GM03348 (cell line): ENCODE measurements at places on chromosomes 13 and 19.

GRCh38 chr13:50355797-50356196 lies 340.6 kb downstream of the KCNRG start:
- DNase-seq = no peak

- no peak for DNase-seq
Measured at GRCh38 chr13:28582892-28583240, 76.1 kb upstream of the POMP start.

DNA sequence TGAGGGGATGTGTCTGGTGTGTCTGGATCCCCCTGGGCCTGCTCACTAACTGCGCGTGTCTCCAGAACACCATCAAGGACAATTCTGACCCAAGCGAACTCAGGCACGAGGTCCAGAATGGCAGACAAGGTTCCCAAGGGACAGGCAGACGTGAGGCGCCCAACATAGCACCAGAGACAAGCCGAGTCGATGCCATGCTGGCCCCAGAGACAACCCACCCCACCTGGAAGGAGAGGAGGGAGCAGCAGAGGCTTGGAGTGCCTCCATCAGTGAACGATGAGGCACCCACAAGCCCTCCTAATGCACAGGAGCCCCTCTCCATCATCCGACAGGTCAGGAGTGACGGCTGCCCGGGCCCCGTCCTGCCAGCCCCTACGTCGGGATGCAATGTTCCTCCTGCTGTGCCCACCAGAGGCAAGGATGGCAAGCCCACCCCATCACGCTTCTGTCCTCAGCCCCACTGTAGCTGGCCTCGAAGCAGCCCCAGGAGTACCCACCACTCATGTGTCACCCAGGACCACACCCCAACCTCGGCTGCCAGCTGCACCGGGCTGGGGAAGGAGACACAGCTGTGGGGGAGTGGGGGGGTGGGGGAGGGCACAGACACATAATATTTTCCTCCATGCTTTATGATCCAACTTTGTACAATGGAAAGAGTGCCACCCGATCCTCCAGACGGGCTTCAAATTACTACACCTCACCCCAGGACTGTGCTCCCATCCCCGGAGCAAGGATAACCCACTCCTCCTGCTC lies 11.8 kb downstream of the AP3D1 start:
- no peak for DNase-seq

GRCh38 chr19:36081385-36081784 lies 26.7 kb downstream of the WDR62 start:
- DNase-seq = no peak

DNA sequence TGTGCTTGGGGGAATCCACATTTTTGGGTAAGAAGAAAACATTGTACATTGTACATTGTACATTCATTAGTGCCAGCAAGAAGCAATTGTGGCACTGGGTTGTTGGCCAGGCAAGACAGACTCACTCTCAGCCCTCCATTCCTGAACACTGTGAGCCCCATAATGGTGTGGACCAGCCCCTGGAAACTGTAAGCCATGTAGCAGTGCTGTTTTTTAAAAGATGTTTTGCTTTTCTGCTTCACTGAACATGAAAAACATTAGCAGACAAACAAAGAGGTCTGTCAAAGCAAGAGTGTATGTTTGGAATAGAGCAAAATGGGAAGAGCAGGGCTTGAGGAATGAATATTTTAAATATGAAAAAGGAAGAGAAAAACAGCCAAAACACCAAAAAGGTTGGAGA lies 39.1 kb upstream of the IL17D start:
- no peak for DNase-seq

GRCh38 chr13:33218426-33218825 lies 67.1 kb downstream of the STARD13 start:
- no peak for DNase-seq

DNA sequence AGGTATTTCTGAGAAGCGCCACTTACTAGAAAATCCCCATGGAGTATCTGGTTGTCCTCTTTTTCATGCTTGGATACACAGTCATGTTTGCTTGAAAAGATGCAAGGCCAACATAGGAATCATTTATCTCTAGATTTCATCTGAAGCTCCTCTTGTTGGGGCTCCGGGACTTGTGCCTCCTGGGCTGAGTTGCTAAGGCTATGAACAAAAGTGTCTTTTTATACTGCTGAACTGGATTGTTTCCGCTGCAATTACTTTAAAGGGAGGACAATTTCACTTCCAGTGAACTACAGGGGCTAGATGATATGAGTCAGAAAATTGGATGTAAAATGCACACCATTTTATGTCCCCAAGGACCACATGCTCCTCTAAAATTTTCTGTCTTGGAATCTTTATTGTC lies 114.1 kb downstream of the TNFSF13B start:
- no peak for DNase-seq

- no peak for DNase-seq
Measured at GRCh38 chr13:75174481-75174880, 307.5 kb downstream of the TBC1D4 start.

DNA sequence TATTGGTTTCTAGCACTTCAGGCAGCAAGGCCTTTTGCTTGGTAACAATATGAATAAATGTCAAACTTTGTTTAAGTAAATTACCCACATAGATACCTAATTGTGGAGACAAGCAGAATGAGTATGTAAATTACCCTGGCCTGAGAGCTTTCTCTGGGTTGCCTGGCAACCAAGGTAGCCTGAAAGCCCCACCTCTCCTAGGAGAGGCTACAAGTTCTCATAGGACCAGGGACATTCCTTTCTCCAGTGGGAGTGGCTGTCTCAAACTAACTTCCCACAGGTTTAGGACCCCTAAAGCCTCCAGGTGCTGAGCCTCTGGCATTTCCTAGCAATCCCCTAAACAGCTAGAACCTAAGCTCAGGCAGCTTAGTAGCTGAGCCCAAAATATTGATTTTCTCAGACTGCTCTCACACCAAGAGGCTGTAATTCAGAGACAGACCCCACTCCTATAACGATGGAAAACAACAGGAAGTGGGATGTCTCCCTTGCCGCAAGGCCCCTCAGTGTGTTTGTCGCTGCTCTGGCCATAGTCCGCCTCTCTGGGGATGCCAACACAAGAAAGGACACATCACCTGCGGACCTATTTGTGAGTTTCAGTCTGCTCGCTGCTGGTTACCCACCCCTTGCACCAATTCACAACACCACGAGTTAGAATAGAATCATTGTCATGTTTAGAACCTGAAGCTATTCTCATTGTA lies 207.3 kb downstream of the DLEU7 start:
- no peak for DNase-seq

DNA sequence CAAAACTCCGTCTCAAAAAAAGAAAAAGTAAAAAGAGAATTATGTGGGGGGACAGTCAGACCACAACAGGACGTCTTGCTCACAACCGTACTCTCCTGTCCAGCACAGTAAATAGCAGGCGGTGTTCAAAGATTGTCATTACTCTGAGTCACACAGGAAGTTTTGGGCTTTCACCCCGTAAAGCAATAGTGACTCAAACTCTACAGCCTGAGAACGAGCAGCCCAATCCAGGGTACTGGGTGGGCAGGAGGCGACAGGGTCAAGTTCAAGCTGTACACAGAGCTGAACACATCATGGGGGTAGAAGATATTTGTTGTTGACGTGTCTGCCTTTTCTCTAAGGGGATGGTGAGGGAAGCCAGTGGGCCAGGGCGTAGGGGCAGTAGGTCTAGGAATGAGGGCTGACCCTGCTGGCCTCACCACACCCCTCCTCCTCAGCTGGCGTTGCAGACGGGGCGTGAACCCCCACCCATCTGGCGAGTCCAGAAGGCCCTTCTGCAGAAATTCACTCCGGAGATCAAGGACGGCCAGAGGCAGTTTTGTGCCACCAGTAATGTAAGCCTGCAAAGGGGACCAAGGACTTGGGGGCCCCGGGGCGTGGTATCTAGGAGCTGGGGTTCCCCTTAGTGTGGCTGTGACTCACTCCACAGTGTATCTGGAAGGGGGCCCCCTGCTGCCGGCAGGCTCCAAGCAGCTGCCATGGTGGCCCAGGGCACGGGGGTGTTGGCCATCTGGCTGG lies 23.3 kb downstream of the PRR12 start:
- peak; percentile 76 for DNase-seq

DNA sequence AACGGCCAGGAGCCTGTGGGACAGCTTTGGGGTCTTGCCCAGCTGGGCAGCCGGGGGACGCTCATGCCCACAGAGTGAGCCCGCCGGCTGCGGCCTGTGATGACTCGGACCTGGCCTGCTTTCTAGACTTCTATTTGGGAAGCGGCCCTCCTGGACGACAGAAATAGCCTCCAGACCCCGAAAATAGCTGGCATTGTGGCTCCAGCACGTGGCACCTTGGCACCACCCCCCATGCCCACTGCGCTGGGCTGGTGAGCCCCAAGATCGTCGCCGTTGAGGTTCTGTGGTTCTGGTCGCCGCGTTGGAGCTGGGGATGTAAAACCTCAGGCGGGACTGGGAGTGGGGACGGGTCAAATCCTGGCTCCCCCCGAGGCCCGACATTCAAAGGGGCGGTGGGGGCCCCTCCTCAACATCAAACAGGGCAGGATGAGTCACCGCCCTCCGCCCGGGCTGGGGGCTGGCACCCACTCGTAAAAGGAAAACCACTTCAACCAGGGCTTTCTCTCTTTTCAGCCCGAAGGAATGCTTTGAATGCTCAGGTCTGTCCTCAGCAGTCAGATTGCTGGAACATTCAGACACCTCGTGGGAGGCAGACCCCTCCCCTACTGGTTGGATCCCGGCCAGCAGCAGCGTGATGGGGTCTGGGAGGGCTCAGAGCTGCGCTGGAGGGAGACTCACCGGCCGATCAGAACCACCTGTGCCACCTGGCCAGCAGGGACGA lies 42.1 kb downstream of the GADD45B start:
- DNase-seq = no peak

- DNase-seq = no peak
Measured at GRCh38 chr13:94256721-94257120, 222.8 kb downstream of the DCT start.
